Activated CD4-positive, CD25-positive, alpha-beta regulatory T cell treated with anti-CD3 and anti-CD28 coated beads, Interleukin-2, amount 50 U/mL, for 72 hours (primary cell): ENCODE measurements at places on chromosomes 16 and 17.

GRCh38 chr16:57889960-57890751 lies 80.8 kb downstream of the CNGB1 start:
- no peak for DNase-seq

GRCh38 chr16:17512636-17513220 lies 42.0 kb upstream of the XYLT1 start:
- no peak for DNase-seq

DNA sequence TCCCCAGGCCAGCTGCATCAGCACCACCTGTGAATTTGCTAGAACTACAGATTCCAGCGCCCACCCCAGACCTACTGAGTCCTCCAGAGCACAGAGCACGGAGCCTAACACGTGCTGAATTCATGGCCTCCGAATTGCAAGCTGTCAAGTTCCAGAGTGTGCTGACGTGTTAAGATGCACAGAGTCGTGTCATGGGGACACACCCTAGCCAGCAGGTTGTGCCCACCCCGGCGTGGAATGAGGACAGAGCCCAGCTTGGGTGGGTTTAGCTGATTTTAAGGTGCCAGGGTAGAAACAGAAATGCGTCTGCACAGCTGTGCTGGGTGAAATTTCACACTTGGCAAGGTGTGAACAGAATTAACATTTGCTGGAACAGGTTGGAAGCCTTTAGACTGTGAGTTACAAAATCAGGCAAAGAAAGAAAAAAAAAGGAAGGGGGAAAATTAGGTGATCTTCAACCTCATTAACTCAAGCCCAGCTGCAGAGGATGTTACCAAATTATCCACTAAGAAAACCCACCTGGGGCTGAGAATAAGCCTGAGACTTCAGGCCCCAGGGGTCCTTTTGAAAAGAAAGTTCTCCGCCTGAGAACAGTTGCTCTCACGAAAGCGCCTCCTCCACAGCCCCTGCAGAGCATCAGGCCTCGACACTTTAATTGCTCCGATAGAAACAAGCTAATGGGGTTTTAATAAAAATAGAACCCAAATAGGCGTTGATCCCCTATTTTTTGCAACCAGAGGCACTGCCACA lies 27.1 kb downstream of the GINS3 start:
- DNase-seq, result no peak

DNA sequence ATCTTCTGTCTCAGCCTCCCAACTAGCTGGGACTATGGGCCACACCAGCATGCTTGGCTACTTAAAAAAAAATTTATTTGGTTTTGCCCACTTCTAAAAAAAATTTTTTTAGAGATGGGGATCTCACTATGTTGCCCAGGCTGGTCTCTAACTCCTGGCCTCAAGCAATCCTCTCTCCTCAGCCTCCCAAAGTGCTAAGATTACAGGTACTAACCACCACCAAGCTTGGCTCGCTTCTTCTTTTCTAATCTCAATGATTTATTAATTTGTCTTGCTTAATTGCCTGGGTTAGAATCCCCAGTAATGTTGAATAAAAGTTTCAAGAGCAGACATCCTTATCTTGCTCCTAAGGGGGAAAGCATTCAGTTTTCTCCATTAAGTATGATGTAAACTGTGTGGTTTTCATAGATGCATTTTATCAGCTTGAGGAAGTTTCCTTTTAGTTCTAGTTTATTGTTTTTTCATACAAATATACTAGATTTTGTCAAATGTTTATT lies 65.8 kb upstream of the NACA2 start:
- DNase-seq, result no peak

DNA sequence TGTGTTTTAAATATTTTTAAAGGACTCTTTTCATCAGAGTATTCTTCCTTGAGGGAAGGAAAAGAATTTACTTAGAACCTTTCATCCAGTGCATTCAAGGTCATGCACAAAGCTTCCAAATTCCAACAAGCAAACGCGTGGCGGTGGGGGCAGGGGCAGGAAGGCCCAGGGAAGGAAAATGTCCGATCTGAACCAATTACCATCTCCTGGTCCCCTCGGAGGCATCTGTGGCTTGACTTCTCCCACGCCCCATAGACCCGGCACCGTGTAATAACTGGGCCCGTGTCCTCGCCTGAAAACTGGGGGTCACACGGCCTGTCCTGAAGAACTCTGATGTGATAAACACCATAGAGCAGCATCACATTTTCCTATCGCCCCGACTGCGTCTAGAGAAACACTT lies 18.3 kb downstream of the MEAK7 start:
- no peak for DNase-seq

DNA sequence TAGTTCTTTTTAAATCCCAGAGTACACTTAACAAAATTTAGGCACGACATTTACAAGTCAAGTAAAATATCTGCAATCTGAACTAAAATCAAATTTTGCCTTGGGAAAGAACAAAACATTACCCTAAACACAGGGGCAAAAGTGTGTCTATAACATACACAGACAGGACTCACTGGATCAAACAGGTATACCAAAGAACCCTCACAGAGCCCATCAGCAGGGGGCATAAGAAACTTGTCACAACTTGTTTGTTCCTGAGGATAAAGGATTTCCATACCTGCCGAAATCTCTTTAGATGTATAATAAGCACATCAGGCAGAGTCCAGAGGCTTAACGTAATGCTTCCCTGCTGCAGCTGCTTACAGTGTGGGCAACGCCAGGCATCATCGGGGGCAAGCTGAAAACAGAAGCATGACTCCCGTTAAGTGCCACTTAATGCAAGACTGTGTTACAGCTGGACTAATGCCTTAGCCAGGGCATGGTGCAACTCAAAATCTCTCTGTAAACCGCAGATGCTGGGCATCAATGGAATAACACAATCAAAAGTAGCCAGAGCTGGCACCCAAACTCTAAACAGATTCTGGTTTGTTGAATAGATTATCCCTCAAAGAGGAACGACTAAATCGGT lies 67.0 kb downstream of the USP31 start:
- DNase-seq, result no peak

GRCh38 chr17:40912486-40913210 lies 24.8 kb downstream of the KRT23 start:
- DNase-seq, result no peak
